Activated CD4-positive, alpha-beta T cell treated with anti-CD3 and anti-CD28 coated beads for 1 hour (primary cell): ENCODE measurements at places on chromosomes 3 and 15.

- DNase-seq, result no peak
These were observed 120.7 kb upstream of the LINGO1 start for GRCh38 chr15:77753281-77753873.

GRCh38 chr3:24835510-24835909, 340.9 kb upstream of the THRB start:
- no peak for DNase-seq

DNA sequence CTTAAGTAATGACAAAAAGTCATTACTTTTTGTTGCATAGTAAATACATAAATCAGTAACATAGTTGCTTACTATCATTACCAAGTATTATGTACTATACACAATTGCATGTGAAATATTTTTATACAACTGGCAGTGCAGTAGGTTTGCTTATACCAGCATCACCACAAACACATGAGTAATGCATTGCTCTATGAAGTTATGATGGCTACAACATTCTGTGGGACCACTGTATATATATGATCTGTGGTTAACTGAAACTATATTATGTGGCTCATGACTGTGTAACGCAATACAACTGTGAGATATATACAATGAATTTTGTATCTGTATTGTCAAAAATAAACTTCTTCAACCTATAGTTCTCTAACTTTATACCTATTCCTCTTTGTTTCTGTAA, 113.7 kb upstream of the RBMS3 start:
- no peak for DNase-seq

GRCh38 chr15:42499858-42500609, 4.6 kb downstream of the SNAP23 start:
- DNase-seq, result no peak

DNA sequence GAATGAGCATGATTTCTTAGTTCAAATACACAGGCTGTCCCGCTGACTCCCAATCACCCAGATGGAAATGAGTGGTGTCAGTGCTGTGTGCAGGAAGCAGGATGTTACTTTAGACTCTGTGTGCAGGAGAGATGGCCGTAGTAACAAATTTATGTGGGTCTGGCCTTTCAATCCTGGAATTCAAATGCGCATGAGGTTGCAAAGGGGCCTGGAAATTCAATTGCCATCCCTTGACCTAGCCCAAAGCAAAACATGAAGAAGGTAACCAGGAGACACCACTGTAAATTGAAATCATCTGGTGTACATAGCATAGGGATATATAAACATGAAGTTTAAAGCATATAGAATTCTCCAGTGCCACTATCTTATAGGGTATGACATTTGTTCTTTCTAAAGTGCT, 33.2 kb downstream of the GREM1 start:
- no peak for DNase-seq

DNA sequence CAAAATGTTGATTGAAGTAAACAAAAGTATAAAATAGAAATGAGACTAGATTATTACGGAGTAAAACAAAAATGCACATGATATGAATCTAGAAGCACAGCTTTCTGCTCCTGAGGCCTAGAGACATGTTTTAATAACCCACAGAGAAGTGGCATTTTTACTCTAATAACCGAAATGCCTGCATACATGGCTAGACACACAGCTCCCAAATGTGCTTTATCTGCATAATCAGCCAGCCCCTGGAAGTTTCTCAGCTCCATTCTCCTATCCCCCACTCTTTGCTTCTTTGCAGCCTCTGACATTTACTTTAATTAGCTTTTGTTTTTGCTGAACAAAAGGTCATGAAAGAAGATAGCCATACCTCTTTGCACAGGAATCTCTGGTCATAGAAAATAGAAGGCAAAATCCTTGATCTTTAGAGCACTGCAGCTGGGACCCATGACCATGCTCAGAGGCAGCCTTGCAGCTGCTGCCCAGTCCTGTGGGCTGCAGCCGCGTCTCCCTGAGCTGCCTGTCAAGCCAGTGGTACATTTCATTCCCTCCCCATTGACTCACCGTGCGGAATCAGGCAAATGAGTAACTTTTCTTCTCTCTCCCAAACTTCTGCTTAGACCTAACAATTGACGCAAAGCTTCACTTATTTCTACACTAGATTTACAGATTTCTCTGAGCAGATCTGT, at the start of gene VEPH1:
VEPH1 (minus strand) TSS at position 501 of the 680 bp plus-strand sequence. CDS start 8,067 bp downstream, outside the sequence.
- DNase-seq, result no peak

DNA sequence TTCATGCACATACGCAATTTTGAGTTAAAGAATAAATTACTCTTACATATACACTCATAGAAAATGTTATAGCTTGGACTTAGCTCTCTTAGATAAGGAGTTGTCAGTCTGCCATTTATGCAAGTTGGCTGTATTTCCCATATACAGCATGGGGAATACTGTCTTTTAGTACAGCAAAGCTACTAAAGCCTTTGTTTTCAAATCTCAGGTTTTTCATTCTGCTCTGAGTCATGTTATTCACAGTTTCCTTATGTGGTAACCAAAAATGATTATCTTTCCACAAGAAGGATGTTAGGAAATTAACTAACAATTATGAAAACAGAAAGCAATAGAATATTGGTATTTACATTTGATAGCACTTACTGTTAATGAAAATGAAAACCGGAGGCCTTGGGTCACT, 4.3 kb upstream of the TIPARP start:
- DNase-seq, result no peak

GRCh38 chr3:46865031-46865507, 1.8 kb upstream of the MYL3 start:
- DNase-seq, result no peak

- no peak for DNase-seq
These were observed 4.6 kb upstream of the CTNNB1 start for GRCh38 chr3:41194701-41195100.

GRCh38 chr3:9697892-9698291, 5.7 kb upstream of the CPNE9 start:
- DNase-seq, result no peak
